Central memory CD8-positive, alpha-beta T cell (primary cell): ENCODE measurements at places on chromosomes 4 and X.

DNA sequence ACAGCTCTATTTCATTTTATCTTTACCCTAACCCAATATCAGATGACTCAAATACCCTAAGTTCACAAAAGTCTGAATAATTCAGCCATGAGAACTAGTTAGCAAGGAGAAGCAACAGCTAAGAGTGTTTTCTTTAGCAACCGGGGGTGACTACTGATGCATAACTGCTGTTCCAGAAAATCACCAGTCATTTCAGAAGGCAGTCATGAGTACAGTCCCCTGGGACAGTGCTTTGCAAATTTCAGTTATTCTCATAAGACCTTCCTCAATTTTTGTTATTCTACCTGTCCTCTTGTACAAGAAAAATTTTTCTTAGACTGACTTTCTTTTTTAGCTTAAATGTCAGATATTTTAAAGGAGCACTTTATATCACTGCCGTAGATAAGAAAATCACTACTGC, 16.4 kb downstream of the BANK1 start:
- no peak for DNase-seq

DNA sequence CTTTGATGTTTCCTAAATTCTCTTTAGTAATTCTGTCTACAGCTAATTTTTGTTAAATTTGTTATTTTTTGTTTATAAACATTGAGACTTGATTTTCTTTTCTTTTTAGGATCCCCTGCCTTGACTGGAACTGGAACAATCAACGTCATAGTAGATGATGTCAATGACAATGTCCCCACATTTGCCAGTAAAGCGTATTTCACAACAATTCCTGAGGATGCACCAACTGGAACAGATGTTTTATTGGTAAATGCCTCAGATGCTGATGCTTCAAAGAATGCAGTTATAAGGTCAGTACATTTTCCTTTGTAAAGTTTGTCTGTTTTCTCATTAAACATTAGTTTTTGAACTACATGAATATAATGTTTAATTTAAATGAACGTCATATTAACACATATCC, 119.4 kb downstream of the FAT4 start:
- no peak for DNase-seq

DNA sequence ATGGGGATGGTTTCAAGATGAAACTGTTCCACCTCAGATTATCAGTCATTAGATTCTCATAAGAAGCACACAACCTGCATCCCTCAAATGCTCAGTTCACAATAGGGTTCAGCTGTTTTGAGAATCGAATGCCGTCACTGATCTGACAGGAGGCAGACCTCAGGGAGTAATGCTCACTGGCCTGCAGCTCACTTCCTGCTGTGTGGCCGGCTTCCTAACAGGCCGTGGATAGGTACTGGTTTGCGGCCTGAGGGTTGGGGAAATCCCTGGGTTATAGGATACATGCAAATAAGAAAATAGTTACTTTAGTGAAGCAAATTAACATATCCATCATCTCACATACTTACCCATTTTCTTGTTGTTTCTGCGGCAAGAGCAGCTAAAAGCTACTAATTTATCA, 160.4 kb downstream of the MAD2L1 start:
- no peak for DNase-seq

GRCh38 chr4:124565371-124565770, 147.2 kb downstream of the ANKRD50 start:
- no peak for DNase-seq

DNA sequence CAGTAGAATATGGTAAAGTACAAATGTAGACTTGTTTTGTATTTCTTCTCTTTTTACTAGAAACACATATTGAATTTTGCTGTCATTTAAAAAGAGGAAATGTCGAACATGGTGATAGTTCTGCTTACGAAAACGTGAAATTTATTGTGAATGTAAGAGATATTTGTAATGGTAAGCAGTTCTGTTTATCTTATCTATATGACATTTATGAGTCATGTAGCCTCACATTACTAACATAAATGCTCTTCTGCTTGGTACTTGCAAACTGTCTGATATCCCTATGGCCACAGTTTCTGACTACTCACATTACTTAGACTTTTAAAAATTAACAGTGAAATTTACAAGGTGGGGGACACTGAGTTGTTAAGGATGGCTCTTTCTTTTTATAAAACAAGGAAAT, 57.9 kb downstream of the PASD1 start:
- no peak for DNase-seq

DNA sequence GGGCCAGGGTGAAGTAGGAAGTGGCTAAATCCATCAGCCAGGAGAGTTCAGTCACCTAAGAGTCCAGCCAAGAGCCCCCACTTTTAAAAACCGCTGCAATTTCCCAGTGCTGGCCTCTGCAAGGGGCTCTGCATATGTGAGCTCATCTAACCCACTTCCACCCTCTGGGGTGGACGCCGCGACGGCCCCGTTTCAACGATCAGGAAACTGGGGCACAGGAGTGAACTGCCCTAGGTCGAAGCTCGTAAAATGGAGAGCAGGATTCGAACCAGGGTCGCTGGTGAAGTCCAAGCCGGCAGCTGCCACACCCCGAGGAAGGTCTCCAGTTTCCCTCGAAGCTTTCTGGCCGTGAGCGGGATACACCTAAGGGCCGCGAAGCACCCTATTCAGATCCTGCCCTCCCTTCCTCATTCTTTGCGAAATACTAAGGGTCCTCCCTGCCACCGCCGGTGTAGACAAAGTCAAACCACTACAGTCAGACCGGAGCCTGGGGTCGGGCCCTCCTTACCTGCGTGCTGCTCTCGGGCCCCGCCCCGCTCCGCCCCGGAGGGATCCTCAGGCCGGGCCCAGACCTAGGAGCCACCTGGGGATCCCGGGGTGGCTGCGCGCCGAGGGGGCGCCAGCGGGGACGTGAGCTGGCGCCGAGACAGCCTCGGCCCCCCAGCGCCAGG, 446 bp downstream of the EVC2 start:
- no peak for DNase-seq

DNA sequence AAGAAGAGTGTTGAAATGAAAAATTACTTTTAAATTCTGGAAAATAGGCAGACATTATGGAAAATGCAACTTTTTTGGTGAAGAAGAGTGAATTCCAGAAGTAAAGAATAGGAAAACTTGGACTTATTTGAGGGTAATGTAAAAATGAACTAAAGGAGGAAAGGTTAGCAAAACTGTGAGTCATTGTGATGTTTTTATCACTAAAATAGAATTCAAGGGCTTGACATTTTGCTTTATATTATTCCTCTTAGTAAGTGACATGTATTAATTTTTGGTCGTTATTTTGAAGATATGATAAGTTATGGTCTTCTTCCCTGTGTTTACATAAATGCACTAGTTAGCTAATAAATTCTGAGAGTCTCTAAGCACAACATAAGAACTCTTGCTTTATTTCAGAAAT, 390.9 kb downstream of the FAT4 start:
- no peak for DNase-seq

DNA sequence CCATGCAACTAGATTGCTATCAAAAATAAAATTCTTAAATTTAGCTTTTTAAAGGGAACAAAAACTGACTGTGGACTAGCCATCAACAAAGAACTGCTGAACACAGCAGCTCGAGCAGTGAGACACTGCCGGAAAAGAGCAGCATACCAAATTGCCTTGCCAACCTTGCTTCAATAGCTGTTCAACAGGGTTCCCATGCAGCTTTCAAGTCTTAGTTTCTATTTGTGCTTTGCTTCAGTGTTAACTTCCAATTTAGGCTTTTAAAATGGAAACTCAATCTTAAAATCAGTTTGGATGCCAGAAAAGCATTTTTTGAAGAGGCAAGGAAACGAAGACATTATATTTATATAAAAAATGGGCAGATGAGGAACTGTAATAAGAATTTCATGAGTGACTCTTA, 463.4 kb upstream of the MAGEB18 start:
- DNase-seq, result no peak

DNA sequence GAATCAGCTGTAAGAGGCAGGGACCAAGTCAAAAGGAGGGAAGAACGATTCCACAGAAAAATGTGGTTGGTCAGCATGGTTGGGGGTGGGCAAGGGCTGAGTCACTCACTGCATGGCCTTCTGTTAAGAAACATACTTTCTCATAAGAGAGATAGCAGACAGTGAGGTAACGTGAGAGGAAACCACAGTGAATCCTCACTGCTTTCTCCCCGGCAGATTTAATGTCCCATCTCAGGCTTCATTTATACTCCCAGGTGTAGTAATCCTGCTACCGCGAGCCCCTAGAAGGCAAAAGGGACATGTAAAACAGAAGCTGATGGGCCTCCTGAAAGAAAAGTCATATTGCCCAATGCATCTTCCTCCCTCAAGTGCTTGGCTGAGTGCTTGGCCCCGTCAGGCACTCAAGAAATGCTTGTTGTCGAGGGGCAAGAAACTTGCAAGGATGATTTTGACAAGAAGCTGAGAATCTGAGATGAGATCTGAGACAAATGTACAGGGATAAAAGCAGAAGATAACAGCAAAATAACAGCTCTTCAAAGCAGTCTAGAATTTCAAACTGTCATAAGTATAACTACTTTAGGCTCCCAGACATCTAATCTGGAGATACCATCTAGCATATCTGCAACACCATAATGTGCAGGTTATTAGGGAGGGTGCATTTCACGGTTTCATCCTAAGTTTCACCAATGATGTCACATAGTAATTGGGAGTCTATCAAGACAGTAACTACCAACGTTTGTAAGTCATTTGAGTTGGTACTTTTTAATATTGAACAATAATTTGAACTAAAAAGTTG, 40.2 kb downstream of the SH3KBP1 start:
- DNase-seq, result no peak

- no peak for DNase-seq
Measured at GRCh38 chr4:139018501-139018900, 2.9 kb downstream of the NOCT start.

DNA sequence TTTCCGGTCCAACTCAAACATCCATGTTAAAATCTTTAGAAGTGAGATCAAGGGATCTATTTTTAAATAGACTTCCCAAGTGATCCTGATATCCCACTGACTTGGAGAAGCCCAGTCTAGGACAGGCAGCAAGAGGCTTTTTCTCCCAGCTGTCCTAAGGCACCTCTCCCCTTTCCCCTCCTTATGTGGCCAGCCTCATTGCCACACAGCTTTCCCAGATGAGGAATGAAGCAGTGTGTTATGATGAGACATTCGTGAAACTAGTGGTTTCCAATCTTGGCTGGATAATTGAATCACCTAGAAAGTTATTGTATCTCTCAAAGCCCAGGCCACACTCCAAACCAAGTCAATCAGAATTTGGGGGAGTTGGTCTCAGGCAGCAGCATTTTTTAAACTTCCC, 16.8 kb upstream of the HSD17B13 start:
- no peak for DNase-seq

GRCh38 chr4:39626261-39626660, 12.4 kb downstream of the SMIM14 start:
- DNase-seq, result no peak

- DNase-seq, result no peak
Measured at GRCh38 chr4:60259781-60260180, 940.3 kb upstream of the ADGRL3 start.

DNA sequence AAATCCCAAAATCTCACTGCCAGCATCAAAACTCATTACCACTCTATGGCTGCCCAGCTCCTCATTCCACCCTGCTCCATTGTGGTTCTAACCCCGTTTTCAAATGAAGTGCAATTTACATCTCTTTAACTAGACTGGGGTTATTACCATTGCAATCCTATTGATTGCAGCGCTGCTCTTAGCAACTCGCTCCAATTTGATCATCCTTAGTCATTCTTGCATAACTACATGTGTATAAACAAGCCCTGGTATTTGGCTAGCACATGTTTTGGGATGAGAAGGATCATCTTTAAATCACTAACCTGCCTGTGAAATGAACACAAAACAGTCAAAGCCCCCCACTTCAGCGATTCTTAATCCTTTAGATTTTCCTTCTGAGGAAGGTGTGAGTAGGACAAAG, 340.1 kb upstream of the PPARGC1A start:
- no peak for DNase-seq

- DNase-seq, result no peak
Measured at GRCh38 chrX:39936886-39937770, 160.6 kb downstream of the BCOR start.

GRCh38 chr4:7111441-7111840, 43.6 kb upstream of the GRPEL1 start:
- DNase-seq, result no peak

DNA sequence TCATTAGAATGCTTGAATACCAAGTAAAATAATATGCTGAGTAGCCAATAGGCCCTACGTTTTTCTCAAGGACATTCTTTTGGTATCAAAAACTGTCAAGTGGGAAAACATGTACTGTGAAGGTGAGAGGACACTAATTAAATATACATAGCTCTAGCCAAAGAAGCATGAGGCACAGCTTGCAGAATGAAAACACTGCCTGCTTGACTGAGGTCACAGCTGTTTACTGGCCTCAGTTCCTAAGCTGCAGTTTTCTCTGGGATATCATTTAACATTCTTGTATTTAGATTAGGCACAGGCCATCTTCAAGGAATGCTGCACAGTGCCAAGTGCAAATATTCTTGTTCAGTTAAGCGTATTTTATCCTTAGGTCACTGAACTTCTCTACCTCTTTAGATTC, 78.6 kb downstream of the NAP1L3 start:
- DNase-seq, result no peak

- no peak for DNase-seq
Measured at GRCh38 chr4:186557486-186557885, 2.1 kb upstream of the MTNR1A start.

DNA sequence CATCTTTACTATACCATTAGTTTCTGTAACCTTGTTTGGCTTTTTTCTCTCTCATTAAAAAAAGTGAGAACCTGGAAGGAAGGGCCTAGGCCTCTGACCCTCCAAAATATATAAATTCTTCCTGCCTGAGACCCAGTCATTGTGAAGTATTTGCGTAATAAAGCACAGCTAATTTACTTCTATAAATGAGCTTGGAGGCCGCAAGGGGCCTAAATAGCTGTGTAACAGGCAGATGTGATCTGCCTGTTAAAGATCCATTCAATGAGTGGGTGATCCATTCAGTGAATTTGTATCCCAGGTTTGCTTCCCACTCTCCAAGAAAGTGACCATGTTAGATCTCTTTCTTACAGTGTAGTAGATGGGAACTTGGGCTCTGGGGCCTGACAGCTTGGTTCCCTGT, 595 bp upstream of the PYURF start:
- no peak for DNase-seq

GRCh38 chrX:45324941-45325340, 124.3 kb upstream of the DIPK2B start:
- DNase-seq, result no peak

- DNase-seq, result no peak
Measured at GRCh38 chrX:54030329-54030728, 13.9 kb downstream of the PHF8 start.

DNA sequence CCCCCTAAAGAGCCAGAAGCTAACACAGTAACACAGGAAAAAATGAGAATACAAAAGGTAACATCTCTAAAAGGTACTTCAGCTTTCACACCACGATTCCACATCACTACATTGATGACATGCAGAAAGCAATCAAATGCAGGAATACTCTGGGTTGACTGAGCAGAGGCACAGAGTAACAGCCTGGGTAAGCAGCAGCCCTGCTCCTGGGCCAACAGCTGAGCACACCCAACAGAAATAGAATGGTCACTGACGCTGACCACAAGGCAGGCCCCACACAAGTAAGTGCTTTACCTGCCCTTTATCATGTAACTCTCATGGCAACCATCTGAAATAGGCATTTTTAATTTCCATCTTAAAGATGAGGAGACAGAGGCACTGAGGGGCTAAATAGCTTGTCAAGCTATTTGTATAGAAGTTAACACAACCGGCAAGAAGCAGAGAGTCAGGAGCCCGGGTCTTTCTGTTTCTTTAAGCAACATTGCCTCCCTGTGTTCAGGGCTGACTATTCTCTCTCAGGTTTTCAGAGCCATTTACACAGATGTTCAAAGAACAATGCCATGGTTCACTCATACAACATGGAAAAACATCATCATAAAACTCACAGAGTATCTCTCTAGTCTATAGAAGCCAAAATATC, 168.9 kb downstream of the ZNF674 start:
- no peak for DNase-seq
